ENCODE measurements at places on chromosomes 5 and 9. TPM values are rescaled to one million over a fixed set of nuclear protein-coding genes. Genes with fewer than 3 reads are reported as not detected.

DNA sequence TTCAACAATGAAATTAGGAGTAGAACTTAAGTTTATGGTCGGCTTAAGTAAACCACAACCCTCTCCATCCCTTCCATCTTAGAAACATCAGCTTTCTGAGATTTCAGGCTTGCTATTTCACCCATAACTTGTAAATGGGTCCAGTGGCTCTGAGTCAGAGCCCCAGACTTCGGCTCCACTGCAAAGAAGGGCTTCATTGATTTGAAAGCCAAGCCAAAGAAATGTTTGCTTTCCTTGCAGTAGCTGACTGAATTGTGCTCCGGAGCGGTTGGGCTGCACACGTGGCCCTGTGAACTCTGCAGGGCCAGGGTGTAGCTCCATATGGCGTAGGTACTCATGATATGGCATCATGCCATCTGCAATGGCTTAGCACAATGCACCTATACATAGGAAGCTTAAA is 57.0 kb downstream of the NREP start:
- no peak for DNase-seq
- H3K27me3 ChIP-seq = no peaks in the 10 kb centered on the region
- no peak overlapping the region for H3K4me3 ChIP-seq
- no peaks in the 10 kb centered on the region for H3K36me3 ChIP-seq
- H3K27ac ChIP-seq = no peak overlapping the region

DNA sequence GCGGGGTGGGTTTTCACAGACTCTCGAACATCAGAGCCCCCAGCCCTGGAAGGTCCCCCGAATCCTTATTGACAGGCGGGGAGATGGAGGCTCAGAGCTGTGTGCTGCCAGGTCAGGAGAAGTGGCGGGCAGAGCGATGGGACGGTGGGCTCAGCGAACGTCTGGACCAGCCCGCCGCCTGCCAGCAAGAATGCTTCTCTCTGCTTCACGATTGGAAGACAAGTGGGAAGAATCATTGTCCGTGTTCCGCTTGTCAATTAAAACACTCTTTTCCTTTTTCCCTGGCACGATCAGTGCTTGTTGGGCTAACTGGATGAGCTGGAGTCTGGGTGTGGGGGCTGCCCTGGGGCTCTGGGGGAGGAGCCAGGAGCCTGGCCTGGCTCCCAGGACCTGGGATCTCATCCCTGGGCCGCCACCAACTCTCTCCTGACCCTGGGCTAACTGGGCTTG is 1.6 kb downstream of the COL5A1 start:
- H3K27me3 ChIP-seq = no peaks in the 10 kb centered on the region
- peak overlapping the region; percentile 94 for H3K27ac ChIP-seq
- H3K4me1 ChIP-seq = peaks cover 35% of the 10 kb centered on the region
- H3K4me3 ChIP-seq = peak overlapping the region; percentile 100
- no peaks in the 10 kb centered on the region for H3K36me3 ChIP-seq

DNA sequence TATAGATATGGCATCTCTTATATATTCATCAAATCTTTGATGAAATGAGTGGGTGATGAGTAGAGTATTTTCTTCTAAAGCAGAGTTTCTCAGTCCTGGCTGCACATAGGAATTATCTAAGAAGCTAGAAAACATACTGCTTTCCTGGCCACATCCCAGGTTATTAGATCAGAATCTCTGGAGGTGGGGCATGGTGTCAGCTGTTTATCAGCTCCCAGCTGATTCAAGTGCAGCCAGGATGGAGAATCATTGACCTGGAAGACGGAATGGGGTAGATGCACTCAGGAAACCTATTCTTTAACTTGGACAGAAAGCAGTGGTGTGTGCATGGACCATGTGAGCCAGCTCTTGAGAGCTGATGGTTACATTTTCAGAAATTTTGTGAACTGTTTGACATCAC is 108.1 kb upstream of the IL6ST start:
- H3K27ac ChIP-seq = no peak overlapping the region

DNA sequence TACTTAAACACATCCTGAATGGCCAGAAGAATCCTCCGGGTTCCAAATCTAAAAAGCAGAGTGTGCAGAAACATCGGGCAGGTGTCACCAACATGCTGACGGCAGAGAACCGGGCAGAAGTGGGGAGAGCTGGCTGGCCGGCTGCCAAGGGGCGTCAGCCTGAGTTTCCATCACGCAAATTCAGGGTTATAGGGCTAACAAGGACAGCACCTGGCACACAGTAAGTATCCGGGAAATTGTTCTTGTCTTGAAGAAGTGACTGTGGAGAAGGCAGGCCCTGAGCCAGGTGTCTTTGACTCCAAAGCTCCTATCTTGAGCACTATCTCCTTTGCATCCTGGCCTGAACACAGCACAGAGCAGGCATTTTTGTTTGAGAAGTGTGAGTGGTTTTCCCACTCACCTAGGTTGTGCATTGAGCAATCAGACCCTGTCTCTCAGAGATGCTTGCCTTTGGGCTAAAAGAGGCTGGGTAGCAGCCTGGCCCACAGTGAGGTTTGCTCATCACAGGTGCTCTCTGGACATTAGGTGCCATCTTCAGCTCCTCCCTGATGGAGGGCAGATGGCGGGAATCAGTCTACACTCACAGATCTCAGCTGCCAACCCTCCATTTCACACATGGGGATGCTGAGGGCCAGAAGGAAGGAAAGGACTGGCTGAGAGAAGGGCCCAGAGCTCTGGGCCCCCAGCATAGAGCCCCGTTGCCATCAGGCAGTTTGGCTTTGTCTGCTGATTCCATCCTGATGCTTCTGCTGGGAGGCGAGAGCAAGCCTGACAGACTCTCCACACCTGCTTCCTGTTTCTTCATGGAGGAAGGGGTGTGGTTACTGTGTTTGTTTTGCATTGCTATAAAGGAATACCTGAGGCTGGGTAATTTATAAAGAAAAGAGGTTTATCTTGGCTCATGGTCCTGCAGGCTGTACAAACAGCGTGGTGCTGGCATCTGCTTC is 52.8 kb downstream of the WHRN start:
- no peaks in the 10 kb centered on the region for H3K4me1 ChIP-seq
- no peaks in the 10 kb centered on the region for H3K36me3 ChIP-seq
- no peak overlapping the region for H3K27ac ChIP-seq
- H3K27me3 ChIP-seq = no peaks in the 10 kb centered on the region

- H3K4me1 ChIP-seq = peaks cover 32% of the 10 kb centered on the region
- peak; percentile 86 for DNase-seq
- H3K27ac ChIP-seq = peak overlapping the region; percentile 44
- H3K36me3 ChIP-seq = no peaks in the 10 kb centered on the region
- H3K27me3 ChIP-seq = no peaks in the 10 kb centered on the region
- peak overlapping the region; percentile 10 for H3K4me3 ChIP-seq
Measured at GRCh38 chr5:126003309-126003708, 419.9 kb upstream of the GRAMD2B start.

DNA sequence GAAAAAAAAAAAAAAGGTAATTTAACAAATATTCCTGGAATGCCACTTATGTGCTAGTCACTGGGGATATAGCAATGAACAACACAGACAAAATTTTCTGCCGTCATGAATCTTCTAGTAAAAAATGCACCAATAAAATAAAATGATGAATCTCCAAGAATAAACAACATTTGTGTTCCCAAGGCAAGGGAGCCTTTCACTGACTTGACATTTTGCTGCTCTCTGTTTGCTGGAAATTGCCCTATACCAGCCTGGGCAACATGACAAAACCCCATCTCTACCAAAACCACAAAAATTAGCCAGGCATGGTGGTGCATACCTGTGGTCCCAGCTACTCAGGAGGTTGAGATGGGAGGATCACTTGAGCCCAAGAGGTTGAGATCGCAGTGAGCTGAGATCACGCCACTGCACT is 64.5 kb upstream of the ERBIN start:
- H3K27ac ChIP-seq = peak overlapping the region; percentile 91
- no peaks in the 10 kb centered on the region for H3K27me3 ChIP-seq
- no peaks in the 10 kb centered on the region for H3K36me3 ChIP-seq
- H3K4me3 ChIP-seq = no peak overlapping the region
- peak; percentile 95 for DNase-seq
- peaks cover 51% of the 10 kb centered on the region for H3K4me1 ChIP-seq

GRCh38 chr9:87342743-87343142 is 154.9 kb upstream of the DAPK1 start:
- DNase-seq = no peak
- H3K36me3 ChIP-seq = no peaks in the 10 kb centered on the region
- H3K4me1 ChIP-seq = peaks cover 4% of the 10 kb centered on the region
- H3K27ac ChIP-seq = no peak overlapping the region
- H3K27me3 ChIP-seq = peaks cover 7% of the 10 kb centered on the region

The RETREG1 gene
- 1.1 TPM for polyA plus RNA-seq

GRCh38 chr9:93895535-93895934 is 59.6 kb downstream of the BARX1 start:
- no peaks in the 10 kb centered on the region for H3K27me3 ChIP-seq
- no peak overlapping the region for H3K4me3 ChIP-seq
- H3K27ac ChIP-seq = no peak overlapping the region
- no peaks in the 10 kb centered on the region for H3K4me1 ChIP-seq

GRCh38 chr9:132114102-132114707 is 34.5 kb upstream of the MED27 start:
- no peaks in the 10 kb centered on the region for H3K36me3 ChIP-seq
- DNase-seq = peak; percentile 62
- H3K27ac ChIP-seq = no peak overlapping the region
- H3K27me3 ChIP-seq = peaks cover 35% of the 10 kb centered on the region

DNA sequence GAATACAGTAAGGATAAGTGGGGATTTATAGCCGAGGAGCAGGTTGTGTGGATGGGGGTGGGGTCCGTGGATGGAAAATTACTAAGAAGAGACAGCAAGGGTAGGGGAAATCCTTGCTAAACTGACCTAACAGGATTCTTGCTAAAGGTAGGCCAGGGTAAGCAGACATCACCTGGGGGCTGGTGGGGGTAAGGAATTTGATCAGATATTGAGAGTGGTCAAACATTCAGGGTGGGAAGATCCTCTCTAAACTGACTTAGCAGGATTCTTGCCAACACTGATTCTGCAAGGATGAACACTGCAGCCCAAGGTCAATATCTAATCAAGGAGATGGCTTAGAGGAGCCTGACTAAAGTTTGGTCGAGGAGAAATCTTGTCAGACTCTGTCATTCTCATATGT is 2.7 kb upstream of the PLGRKT start:
- H3K27ac ChIP-seq = no peak overlapping the region
- DNase-seq = no peak
- H3K4me1 ChIP-seq = peaks cover 14% of the 10 kb centered on the region
- no peaks in the 10 kb centered on the region for H3K27me3 ChIP-seq
- H3K36me3 ChIP-seq = no peaks in the 10 kb centered on the region

GRCh38 chr5:180170810-180171567 is 38.0 kb downstream of the RASGEF1C start:
- no peaks in the 10 kb centered on the region for H3K36me3 ChIP-seq
- no peak for DNase-seq
- H3K4me1 ChIP-seq = no peaks in the 10 kb centered on the region
- H3K4me3 ChIP-seq = no peak overlapping the region

DNA sequence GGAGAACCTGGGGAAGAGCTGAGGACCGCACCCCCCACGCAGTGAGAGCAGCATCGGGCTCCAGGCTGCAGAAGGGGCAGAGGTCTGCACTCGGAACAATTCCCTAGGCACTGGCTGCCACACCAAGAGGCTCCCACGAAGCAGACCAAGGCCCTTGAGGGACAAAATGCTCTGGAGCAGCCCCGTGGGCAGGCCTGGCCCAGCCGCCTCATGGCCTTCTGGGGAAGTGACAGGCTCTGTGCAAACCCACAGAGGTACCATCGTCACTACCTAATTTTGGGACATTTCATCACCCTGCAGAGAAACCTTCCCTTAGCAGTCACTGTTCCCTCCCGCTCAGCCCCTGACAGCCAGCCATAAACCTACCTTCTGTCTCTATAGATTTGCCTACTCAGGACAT is 15.9 kb downstream of the FBXW5 start:
- H3K27me3 ChIP-seq = no peaks in the 10 kb centered on the region
- no peaks in the 10 kb centered on the region for H3K4me1 ChIP-seq
- no peaks in the 10 kb centered on the region for H3K36me3 ChIP-seq
- no peak overlapping the region for H3K4me3 ChIP-seq
- H3K27ac ChIP-seq = no peak overlapping the region

The SPATA31A3 gene
- polyA plus RNA-seq = not detected

DNA sequence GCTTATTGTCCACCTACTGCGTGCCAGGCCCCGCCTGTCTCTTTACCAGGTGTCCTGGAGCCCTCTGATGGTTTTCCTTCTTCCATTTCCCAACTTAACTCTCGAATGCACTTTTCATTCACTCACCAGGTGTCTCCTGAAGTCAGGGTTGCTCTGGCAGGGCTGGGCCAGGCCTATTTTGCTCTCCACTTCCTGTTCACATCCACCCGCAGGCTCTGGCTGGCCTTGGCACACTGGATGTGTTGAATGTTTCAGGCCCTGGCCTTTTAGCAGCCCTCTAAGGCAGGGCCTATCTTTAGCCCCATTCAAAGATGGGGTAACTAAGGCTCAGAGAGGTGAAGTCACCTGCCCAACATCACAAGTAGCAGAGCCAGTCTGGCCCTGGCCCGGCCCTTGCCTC is 16.4 kb downstream of the LRRC8A start:
- peaks cover 15% of the 10 kb centered on the region for H3K36me3 ChIP-seq
- no peak overlapping the region for H3K4me3 ChIP-seq
- H3K27me3 ChIP-seq = no peaks in the 10 kb centered on the region

DNA sequence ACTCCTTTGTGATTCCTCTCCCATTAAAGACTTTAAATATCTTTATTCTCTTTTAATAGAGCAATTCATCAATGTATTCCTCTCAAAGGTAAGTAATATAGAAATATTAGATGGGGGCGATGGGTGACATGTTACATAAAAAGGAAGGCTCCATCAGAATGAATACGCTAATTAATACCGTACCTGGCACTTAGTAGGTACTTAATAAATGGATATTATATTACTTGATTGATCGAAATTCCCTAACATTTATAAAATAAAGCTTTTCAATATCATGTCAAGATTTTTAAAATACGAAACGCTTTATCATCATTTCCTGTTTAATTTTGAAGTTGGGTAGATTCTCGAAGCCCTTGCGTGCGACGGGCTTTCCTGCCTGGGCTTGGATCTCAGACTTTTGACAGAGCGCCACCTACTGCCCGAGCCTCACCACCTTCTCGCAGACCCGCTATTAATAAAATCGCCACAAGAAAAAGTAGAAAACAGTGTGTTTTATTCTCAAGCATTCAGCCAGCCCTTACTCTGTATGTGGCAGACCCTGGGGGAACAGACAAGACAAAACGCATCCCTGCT is 99.4 kb downstream of the C5orf15 start:
- H3K27ac ChIP-seq = no peak overlapping the region
- DNase-seq = peak; percentile 90
- peaks cover 12% of the 10 kb centered on the region for H3K4me1 ChIP-seq
- no peaks in the 10 kb centered on the region for H3K36me3 ChIP-seq

The TSSK1B gene
- polyA plus RNA-seq = not detected

DNA sequence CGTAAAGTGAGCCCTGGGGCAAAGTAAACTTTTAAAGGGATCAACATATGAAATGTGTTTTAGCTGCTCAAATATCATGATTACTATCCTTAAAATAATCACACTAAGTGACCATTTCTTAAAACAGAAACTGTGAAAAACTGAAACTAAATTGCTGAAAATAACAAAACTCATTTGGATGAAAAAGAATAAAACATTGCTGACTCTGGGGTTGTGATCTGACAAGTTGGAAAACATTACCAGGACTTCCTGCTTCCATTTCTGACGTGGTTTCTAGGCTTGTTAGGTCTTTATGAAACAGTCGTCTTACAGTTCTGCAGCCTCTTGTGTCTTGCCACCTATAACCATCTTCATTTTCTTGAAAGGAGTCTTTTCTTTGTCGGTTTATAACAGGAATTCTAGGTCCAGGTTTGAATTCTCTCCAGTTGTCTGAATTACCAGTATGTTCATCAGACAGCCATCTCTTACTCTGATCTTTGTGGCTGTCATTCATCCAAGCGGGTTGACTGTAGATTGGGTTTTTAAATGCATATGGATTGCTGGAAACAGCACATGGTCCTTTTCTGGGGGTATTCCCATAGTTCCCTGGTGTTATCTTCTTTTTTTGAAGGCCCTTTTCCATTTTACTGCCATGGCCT is 1.7 kb downstream of the TUT7 start:
- H3K36me3 ChIP-seq = 0 out of 2 replicates have a peak, but pooled peaks cover 13% of the 10 kb centered on the region
- peak overlapping the region; percentile 92 for H3K4me3 ChIP-seq
- no peaks in the 10 kb centered on the region for H3K27me3 ChIP-seq
- H3K4me1 ChIP-seq = peaks cover 37% of the 10 kb centered on the region
- peak; percentile 61 for DNase-seq
